Fibroblast of the aortic adventitia (primary cell): ENCODE measurements at places on chromosomes 16 and 17. TPM values are rescaled to one million over a fixed set of nuclear protein-coding genes. Genes with fewer than 3 reads are reported as not detected.

DCAF7 gene
- 28.5 and 31.5 TPM in 2 replicates for total RNA-seq

DNA sequence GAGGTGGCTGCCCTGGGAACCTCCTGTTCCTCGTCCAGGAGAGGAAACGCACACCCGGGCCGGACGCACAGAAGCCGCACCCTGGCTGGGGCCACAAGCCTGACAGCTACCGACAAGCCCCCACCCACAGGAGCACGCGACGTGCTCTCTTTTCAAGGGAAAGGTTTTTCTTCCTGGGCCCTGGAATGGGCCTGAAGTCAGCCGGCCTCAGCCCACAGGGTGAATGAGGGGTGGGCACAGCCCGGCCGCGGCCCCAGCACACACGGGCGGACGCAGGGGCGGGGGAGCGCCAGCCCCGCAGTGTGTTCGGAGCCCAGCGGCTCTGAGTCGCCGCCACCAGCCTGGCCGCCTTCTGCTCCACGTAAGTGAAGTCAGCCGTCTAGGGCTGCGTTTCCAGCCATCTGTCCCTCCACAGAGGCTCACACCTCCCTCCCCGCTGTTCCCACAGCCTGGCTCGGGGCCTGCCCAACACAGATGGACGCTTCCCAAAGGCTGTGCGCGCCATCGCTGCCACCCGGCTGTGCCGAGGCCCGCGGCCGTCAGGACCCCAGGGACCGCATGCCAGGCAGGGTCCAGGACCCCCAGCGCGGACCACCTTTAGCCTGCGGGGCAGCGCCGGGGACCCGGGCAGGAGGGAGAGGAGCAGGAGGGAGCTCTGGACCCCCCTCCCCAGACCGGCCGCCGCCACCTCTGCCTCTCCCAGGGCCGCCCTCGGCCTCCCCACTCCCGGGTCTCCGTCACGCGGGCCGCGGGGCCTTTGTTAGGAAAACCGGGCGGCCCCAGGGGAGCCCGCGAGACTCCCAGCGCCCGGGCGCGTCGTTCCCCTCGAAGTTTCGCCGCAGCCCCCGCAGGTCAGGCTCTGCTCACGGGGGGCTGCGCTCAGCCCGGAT, 36.8 kb downstream of the CBFA2T3 start:
- DNase-seq: no peak

- no peak for DNase-seq
Measured at GRCh38 chr17:77893144-77894044, 65.1 kb upstream of the TNRC6C start.

CFAP52 gene
- total RNA-seq: 0.18 and 2.7 TPM in 2 replicates

GRCh38 chr17:7242717-7243452, 636 bp upstream of the GABARAP start:
- DNase-seq: peak; percentile 98

DNA sequence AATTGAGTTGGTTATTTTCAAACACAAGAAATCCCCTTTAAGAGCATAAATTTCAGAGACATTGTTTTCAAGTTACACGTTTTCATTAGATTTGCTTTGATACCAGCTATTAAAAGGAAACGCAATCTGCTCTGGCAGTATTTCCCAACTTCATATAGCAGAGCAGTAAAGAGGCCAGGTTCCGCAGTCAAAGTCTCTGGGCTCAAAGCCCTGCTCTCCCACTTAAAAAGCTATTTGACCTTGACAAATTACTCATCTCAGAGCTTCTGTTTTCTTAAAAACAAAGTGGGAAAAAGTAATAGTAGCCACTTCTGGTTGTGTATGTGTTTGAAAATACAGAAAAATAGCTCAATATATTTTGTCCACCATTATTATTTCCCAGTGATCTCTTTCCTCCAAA, 89.7 kb upstream of the CDYL2 start:
- DNase-seq: no peak

TSR3 gene
- 49.3 and 73.3 TPM in 2 replicates for total RNA-seq

GRCh38 chr16:17417740-17418139, 53.0 kb downstream of the XYLT1 start:
- no peak for DNase-seq

SNTB2 gene
- 23.8 and 40.6 TPM in 2 replicates for total RNA-seq

- no peak for DNase-seq
Measured at GRCh38 chr17:81719410-81720266, 7.6 kb downstream of the SLC25A10 start.

GRCh38 chr17:64709481-64709880, 47.4 kb upstream of the SMURF2 start:
- no peak for DNase-seq

OR1F1 gene
- not detected in 2 replicates for total RNA-seq

MIEF2 gene
- 13.2 and 27.6 TPM in 2 replicates for total RNA-seq

DNA sequence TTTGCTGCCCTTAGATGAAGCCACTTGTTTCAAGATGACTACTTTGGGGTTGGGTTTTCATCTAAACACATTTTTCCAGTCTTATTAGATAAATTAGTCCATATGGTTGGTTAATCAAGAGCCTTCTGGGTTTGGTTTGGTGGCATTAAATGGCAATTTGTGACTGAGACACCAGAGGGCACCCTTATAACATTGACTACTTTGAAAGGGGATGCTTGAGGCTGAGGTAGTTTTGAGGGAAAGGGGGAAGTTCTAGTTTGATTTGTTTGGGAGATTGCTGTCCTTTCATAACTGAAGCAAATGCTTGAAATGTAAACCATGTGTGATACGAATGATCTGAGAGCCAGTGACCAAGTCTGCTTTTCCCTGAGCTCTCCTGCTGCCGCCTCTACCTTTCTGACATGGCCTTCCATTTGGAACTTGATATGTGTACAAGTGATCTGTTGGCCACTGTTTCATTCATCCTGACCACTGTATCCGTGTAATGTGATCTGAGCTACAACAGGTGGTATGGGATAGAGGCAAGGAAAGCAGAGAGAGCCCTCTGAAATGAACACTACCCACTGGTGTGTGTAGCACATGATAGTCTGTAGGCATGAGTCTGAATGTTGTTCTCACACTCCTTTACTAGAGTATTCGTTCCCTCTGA, 5.8 kb upstream of the RARA start:
- peak; percentile 85 for DNase-seq

GRCh38 chr17:81039854-81040758, 5.2 kb downstream of the BAIAP2 start:
- peak; percentile 57 for DNase-seq

EFCAB5 gene
- total RNA-seq: 0.36 and 1.3 TPM in 2 replicates

DNA sequence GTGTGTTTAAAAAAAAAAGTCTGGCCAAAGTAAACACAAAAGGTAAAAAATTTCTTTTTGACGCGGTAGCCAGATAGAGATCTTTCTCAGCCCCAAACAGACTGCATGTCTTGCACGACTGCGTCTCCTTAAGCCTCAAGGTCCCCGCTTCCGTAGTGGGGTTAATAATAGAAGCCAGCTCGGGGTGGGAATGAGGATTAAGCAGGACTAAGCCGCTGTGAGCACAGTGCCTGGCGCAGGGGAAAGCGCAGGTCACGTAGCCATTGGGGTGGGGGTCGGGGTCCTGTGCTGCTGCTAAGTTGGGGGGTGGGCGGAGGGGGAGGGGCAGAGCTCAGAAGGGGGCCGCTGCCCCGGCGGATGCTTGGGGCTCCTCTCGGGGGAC, 521 bp downstream of the GGA2 start:
- peak; percentile 28 for DNase-seq

DNA sequence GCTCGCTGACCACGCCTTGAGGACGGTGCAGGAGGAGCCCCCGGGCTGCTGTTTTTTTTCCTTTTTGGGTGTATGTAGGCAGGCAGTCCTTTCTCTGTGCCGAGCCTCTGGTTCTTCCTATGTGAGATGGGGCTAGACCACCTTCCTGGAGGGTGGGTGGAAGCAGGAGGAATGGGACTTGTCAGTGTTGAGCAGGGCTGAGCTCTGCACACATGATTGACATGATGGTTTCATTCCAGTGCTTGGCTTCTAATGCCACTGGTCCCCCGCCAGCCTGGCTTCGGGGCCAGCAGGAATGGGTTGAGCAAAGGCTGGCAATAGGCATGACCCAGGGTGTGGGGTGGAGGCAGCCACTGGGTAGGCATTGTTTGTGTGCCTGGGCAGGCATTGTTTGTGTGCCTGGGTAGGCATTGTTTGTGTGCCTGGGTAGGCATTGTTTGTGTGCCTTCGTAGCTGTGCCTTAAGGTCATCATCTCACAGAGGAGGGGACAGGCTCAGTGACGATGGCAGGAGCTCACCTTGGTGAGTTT, 14.2 kb upstream of the ADCY7 start:
- no peak for DNase-seq

DNA sequence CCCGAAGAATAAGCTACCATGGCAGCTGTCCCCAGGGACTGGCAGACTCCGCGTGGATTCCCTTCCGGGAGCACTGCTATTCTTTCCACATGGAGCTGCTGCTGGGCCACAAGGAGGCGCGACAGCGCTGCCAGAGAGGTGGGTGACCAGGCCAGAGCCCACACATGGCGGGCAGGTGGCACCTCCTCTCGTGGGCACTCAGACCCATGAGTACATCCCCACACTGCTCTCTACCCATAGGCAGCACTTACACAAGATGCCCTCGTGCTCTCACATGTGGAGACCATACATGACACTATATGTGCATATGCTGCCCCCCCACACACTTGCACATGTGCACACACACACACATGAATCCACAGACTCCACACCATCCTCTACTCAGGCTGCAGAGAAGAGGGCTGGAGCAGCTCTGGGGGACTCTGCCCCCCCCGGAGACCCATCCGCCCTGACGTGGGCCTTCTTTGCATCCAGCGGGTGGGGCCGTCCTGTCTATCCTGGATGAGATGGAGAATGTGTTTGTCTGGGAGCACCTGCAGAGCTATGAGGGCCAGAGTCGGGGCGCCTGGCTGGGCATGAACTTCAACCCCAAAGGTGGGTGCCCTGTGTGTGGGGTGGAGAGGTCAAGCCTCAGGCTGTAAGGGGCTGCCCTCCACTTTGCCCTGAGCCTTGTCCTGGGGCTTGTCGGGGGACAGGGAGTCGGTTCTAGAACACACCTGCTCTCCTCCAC, 62.9 kb downstream of the MRC2 start:
- DNase-seq: no peak

- no peak for DNase-seq
Measured at GRCh38 chr17:3966720-3967363, 2.6 kb upstream of the ATP2A3 start.

GNGT2 gene
- 0.45 TPM in 1 of 2 replicates, not detected in the other for total RNA-seq

ALOX12 gene
- total RNA-seq: 0.65 TPM in 1 of 2 replicates, not detected in the other

DNA sequence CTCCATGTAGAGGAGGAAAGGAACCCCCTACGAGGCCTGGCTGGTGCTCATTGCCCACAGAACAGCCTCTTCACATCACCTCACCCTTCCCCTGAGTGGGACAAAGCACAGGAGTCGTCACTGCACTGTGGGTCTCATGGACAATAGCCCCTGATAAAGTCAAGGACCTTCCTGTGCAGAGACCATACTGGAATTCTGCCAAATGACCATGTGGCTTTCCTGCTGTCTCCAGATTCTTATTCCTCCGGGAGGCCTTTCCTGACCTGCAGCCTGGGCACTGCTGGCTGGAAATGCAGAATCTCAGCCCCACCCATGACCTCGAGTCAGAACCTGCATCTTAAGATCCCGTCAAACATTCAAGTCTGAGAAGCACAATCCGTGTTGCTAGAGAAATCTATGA, 60.5 kb upstream of the ERN1 start:
- no peak for DNase-seq

C17orf75 gene
- 18.0 and 19.2 TPM in 2 replicates for total RNA-seq

FBXO39 gene
- total RNA-seq: 0.09 and 0.57 TPM in 2 replicates

DHRS11 gene
- total RNA-seq: 1.1 and 4.1 TPM in 2 replicates

DNA sequence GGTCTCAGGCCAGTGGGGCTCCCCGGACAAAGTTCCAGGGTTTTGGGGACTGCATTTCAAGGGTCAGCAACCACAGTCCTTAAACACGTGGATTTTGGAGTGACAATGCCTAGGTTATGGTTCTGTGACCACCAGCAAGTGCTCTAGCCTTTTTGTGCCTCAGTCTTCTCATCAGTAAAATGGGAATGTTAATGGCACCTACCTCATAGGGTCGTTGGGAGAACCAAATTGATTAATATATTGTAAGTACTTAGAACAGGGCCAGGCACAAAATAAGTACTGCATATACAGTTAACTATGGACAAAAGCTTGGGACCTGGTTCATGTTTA, 13.8 kb downstream of the IL4R start:
- no peak for DNase-seq

KRT13 gene
- not detected in 2 replicates for total RNA-seq

DNA sequence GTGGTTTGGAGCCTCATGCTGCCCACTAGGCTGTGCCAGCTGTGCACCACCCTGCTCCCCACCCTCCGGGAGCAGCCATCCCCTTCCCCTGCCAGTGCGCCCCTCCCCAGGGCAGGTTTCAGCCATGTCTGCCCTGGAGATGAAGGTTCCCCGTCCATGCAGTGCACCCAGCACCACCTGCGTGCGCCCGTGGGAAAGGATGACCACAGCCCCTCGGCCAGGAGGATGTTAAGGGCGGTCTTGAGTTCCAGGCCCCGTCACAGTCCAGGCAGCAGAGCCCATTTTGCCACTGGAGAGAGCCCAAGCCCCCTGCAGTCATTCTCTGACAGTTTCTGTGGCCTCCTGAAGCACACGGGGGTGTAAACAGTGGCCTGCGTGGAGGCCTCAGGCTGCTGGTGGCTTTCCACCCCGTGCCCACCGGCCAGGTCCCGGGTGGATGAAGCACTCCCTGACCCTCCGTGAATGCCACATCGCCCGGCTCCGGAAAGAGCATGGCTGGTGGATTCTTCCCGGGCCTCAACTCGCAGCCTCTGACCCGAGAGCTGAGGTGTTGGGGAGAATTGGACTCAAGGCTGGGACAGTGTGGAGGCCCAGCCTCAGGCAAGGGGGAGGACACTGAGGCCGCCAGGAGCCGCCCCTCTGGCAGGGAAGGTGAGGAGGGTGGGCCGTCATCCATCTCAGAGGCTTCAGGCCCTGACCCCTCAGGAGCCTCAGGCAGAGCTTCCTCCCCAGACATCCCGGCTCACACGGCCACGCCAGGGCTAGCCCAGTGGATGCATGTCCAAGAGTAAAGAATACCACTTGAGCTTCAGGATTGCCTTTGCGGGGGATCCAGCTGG, 69.7 kb upstream of the CHMP6 start:
- DNase-seq: no peak

GRCh38 chr16:85571563-85571812, 41.6 kb upstream of the GSE1 start:
- no peak for DNase-seq

GRCh38 chr16:84084570-84085270, 32.0 kb downstream of the MBTPS1 start:
- DNase-seq: peak; percentile 59

ACOX1 gene
- 47.0 and 61.5 TPM in 2 replicates for total RNA-seq

KSR1 gene
- 19.4 and 45.9 TPM in 2 replicates for total RNA-seq

GAS2L2 gene
- not detected in 2 replicates for total RNA-seq

DNAI2 gene
- total RNA-seq: not detected in 2 replicates

DNA sequence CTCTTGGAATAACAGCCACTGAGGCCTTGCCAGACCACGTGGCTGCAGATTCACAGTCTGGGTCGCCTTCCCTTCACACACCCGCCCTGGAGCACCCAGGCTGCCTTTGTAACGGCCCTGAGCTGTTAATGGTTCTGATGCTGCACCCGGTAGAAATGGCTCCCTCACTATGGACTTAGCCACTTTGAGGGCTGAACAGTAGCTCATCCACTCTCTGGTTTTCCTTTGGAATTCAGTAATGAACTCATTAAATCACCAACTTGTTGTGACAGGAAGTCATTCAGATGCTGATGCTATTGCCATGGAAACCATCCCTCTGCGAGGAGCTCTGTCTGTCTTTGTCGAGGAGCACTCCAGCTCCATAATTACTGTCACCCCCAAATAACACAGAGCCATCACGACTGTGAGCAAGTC, 59.2 kb downstream of the CDK5R1 start:
- DNase-seq: no peak
